CD4-positive, alpha-beta T cell treated with Interleukin-12 subunit alpha and Interleukin-12 subunit beta, for 1 hour (primary cell): ENCODE measurements at places on chromosomes 5 and 9.

- DNase-seq = no peak
These were observed 106.0 kb downstream of the MEGF10 start for GRCh38 chr5:127396490-127397155.

DNA sequence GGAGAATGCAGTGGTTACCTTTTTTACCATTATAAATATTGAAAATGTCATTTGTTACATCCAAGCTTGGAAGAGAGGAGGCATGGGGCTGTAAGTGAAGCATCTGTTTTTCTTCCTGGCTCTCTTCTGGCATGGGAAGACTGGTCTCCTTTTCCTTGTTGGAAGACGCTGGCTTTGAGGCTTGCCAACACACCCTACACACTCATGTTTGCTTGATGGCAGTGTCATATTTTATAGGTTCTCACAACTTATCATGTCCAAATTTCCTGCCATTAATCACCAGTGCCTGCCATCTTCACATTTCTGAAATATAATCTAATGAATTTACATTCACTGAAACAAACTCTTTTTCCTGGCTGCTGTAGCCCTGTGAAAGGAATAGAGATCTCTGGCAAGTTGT lies 252.9 kb downstream of the MAN2A1 start:
- DNase-seq = no peak

- no peak for DNase-seq
These were observed 34.0 kb downstream of the ZNF618 start for GRCh38 chr9:113910036-113910639.

- no peak for DNase-seq
These were observed 324.8 kb downstream of the TMEM38B start for GRCh38 chr9:106019039-106019680.

GRCh38 chr9:78590068-78590467 lies 293.1 kb downstream of the PSAT1 start:
- DNase-seq = no peak

- DNase-seq = no peak
These were observed 238.1 kb downstream of the SPOCK1 start for GRCh38 chr5:137260820-137261695.

GRCh38 chr5:67268231-67269021 lies 71.8 kb upstream of the CD180 start:
- no peak for DNase-seq

GRCh38 chr5:108862211-108862610 lies 114.5 kb downstream of the FER start:
- no peak for DNase-seq

- no peak for DNase-seq
These were observed 37.1 kb downstream of the FAM13B start for GRCh38 chr5:137995749-137996128.

GRCh38 chr5:54902791-54903473 lies 82.5 kb downstream of the ESM1 start:
- DNase-seq = peak; percentile 15

DNA sequence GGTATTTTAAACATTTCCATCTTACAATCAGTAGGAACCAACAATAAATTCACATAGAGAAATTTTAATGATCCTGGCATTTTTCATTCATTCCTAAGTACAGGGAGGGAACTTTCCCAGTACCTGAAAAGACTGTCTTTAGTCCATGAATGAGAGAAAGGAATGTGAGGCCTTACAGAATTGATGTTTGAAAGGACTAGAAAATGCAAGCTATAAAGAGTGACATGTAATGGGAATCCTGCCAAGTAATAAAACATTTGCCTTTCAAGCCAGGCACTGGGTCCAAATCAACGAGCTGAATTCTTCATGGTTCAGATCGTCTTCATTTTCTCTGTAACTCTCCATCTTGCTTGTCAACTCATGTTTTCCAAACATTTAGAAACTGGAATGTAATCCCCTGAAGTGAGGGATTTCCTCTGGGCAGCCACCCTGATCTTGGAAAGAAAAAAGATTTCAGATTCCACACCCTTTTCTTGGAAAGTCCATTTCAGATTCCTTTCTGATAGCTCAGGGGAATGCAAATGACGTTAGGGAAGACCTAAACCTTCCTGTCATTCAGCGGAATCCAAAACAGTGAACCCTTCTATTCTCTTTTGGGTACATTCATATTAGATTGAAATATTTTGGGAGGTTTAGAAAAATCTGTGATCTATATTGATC lies 315.8 kb downstream of the SH3GL2 start:
- DNase-seq = no peak

DNA sequence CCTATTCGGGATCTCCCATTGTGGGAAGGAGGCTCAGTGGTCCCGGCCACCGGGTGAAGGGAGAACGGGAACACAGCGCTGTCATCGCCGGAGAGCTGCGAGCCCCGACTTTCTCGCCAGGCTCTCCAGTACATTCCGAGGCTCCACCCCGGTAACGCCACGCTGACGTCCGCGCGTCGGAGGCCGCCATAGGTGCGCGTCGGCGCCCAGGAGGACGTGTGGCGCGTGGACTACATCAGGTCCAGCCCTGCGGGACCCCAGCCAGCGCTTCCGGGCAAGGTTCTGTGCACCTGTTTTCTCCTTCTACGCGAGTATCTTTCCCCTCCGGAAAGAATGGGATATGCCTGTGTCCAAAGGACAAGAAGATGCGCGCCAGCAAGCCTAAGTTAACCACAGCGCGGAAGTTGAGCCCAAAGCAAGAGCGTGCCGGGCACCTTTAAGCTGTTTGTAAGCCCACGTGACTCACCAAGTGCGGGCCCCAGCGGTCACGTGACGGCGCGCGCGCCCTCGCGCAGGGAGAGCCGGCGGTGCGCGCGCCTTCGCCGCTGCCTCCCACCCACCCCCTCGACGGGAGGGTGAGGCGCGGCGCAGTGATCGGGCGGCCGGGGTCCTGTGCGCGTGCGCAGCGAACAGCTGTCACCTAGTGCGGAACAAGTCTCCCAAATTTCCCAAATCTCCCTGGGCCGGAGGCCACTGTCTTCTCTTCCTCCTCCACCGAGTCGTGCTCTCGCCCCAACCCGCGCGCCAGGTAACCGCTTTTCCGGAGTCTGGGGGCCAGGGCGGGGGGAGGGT lies at the start of gene KDM4C:
KDM4C (plus strand) TSS at position 518 of the 792 bp plus-strand sequence. CDS start 35,016 bp downstream, outside the sequence.
- DNase-seq = peak; percentile 95

DNA sequence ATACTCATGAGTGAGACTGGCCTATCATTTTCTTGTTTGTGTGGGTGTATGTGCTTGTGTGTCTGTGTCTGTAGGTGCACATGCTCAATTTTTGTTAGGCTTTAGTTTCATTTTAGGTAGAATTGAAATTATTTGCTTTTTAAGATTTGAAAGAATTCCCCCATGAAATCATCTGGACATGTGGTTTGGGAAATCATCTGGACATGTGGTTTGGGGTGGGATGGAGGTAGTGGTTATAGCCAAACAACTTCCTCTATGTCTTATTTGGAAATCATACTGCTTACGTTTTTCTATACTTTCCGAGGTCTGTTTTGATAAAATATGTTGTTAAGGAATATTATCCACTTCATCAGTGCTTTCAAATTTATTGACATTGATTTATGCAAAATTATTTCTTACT lies 485.4 kb upstream of the CLINT1 start:
- no peak for DNase-seq

DNA sequence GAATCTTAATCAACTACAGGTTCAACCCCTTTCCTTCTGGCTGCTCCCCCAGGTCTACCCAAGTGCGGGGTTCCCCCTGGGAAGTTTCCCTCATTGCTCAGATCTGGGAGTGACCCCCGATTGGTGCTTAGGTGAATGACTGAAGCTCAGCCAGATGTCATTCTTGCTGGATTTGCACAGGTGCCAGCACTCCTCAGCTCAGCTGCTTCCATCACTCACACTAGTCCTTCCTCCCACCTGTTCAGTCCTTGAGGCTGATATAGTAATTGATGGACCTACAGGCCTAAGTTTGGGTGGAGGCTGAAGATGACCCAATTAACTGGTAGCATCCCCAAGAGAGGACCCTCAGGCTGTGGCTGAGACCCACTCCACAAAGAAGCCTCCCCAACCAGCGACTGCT lies 32.9 kb downstream of the PRLR start:
- no peak for DNase-seq

DNA sequence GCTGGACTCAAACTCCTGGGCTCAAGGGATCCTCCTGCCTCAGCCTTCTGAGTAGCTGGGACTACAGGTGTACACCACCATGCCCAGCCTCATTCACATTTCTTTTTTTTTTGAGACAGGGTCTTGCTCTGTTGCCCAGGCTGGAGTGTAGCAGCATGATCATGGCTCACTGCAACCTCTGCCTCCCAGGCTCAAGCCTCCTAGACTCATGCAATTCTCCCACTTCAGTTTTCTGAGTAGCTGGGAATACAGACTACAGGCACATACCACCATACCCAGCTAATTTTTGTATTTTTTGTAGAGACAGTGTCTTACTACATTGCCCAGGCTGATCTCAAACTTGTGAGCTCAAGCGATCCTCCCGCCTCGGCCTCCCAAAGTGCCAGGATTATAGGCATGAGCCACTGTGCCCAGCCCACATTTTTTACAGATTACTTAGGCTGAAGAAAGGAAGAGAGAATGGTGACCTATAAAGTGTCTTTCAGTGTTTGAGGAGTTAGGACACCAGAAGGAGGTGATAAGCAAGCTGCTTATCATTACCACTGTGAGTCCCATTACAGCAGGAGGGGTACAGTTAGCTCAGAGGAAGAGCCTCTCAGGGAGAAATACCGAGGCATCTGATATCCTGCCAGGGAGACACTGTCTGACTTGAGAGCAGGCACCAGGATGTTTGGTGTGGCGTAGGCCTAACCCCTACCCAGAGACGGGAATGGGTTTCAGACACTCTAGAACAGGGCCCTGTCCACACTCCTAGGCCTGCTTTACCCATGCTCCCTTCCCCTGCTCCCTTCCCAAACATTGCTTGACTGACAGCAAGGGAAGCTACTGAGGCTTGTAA lies 9.7 kb downstream of the FAXDC2 start:
- DNase-seq = no peak

GRCh38 chr5:135834639-135835529 lies at the start of gene SLC25A48:
TSS of gene SLC25A48 (plus strand) at chr5:135834663. CDS start at chr5:135834848, 185 bp downstream.
- DNase-seq = no peak

DNA sequence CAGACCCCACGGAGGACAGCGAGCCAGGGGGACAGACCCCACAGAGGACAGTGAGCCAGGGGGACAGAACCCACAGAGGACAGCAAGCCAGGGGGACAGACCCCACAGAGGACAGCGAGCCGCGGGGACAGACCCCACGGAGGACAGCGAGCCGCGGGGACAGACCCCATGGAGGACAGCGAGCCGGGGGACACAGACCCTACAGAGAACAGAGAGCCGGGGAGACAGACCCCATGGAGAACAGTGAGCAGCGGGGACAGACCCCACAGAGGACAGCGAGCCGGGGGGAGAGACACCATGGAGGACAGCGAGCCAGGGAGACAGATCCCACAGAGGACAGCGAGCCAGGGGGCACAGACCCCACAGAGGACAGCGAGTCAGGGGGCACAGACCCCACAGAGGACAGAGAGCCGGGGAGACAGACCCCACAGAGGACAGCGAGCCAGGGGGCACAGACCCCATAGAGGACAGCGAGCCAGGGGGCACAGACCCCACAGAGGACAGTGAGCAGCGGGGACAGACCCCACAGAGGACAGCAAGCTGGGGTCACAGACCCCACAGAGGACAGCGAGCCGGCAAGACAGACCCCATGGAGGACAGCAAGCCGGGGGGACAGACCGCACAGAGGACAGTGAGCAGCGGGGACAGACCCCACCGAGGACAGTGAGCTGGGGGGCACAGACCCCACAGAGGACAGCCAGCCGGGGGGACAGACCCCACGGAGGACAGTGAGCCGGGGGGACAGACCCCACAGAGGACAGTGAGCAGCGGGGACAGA lies 4.4 kb upstream of the ZDHHC11 start:
- DNase-seq = no peak

DNA sequence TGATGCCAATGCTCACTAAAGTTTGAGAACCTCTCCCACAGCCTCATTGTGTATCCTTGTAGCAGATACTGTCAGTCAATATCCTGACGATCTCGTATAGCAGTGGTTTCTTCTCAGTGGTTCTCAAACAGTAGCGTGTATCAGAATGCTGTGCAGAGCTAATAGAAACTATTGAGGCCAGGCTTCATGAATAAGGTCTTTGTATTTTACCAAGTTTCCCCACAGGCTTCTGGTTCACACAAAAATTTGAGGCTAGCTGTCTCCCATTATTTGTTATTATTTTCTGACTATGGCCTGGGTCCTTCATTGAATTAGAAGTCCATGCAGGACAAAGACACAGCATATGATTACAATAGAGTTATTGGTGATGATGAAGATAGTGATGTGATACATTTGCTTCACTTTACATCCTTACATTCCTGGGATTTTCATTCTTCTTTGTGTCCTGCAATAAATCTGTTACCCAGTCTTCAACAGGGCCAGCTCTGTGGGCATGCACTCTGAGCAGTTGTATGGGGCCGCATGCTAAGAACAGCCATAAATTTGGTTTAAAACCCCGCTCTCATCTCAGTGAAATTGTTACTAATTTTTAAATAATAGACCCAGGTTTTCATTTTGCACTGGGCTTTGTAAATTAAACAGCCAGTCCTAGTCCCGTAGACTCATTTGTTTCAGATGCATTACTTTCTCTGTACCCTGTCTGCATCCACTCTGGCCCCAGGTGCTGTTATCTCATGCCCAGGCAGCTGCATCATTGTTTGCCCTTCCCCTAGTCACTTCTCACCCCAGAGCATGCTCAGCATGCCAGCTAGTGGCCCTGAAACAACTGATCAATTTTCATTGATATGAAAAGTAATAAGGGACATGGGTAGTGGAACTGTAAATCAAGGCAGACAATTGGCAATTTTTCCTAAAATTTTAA lies 199.9 kb upstream of the PIK3R1 start:
- DNase-seq = no peak

- DNase-seq = no peak
These were observed 528.8 kb upstream of the GRAMD2B start for GRCh38 chr5:125894383-125894782.
